Large intestine (tissue), 12 donors: ENCODE measurements at places on chromosomes 5 and 9.

GRCh38 chr5:126937771-126938170 lies 92.6 kb downstream of the MARCHF3 start:
- no peaks in the 10 kb centered on the region for H3K4me1 ChIP-seq
- H3K27ac ChIP-seq = no peak overlapping the region
- H3K27me3 ChIP-seq = no peaks in the 10 kb centered on the region
- H3K36me3 ChIP-seq = no peaks in the 10 kb centered on the region
- no peak overlapping the region for H3K4me3 ChIP-seq

DNA sequence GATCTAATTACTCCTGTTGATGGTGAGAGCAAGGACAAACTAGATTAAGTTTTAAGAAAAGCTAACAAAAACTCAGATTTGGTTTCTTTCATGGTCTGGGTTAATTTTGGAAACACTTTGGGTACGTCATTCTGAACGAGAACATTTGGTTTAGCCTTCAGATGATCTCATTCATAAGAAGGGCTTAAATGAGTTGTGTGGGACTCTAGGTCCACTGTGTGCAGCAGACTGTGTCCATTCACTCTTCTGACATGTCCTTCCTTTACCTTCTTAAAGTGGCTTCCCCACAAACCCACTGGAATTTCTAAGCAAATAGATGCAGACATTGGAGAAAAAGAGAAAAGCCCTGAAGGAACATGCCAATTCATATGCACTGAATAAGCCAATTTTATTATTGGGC lies 96.8 kb downstream of the FBXO4 start:
- no peak overlapping the region for H3K27ac ChIP-seq
- no peak overlapping the region for H3K4me3 ChIP-seq
- H3K36me3 ChIP-seq = no peaks in the 10 kb centered on the region
- H3K27me3 ChIP-seq = no peaks in the 10 kb centered on the region

DNA sequence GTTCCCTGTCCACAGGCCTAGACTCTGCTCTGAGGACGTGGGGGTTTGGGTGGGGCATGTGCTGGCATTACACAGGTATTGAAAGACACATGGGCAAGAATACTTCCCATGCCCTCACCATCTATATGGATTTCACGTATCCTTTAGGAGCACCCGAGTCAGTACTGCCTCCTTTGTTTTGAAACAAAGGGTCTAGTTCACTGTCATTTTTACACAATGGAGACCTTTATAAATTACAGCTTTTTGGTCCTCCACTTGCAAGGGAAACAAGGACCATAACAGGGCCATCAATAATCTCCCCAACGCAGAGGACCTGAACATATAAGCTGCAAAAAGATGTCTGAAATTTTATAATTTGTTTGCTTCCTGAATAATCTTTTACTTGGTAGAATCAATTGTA lies 24.9 kb upstream of the CRHBP start:
- no peaks in the 10 kb centered on the region for H3K36me3 ChIP-seq
- H3K27me3 ChIP-seq = no peaks in the 10 kb centered on the region
- H3K27ac ChIP-seq = no peak overlapping the region
- no peaks in the 10 kb centered on the region for H3K4me1 ChIP-seq
- DNase-seq = no peak

DNA sequence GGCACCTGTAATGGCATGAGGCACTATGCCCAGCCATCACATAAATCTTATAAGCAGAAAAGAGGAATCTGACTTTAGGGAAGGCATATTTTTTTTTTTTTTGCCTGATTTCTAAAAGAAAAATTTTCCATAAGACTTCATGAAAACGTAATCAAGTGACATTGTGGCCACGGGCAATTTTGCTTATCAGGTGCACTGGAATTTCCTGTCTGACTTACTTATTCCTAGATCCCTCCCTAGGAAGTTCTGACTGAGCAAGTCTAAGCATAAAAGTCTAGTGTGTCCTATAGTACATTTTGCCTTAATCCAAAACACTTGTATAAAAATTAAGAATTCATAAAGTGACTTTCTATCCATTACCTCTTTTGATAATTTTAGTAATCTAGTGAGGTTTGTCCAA lies 12.5 kb downstream of the C5orf46 start:
- H3K36me3 ChIP-seq = no peaks in the 10 kb centered on the region
- no peaks in the 10 kb centered on the region for H3K4me1 ChIP-seq
- H3K27ac ChIP-seq = no peak overlapping the region

DNA sequence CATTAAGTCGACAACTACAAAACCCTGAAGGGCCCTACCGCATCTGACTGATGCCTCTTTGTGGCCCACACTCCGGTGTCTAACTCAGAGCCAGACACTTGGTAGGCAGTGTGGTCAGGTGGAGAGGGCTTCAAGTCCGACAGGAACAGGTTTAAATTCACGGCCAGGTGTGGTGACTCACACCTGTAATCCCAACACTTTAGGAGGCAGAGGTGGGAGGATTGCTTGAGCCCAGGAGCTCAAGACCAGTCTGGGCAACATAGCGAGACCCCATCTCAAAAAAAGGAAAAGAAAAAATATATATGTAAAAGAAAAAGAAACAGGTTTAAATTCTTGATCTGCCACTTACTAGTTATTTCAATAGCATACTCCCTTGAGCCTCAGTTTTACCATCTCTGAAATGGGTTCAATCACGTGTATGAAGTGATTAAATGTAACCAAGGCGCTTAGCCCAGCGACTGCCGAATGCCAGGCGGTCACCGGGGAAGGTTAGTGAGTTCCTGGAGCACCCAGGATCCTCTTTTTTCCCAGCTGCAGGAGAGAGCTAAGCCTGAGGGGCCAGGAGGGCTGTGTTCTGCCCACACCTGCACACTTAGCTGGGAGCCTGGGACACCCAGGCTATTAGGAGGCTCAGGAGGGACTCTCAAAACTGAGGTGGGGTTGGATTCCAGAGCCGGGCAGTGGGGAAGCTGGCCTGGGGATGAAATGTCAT lies 943 bp downstream of the CLTB start:
- peak overlapping the region; percentile 77 for H3K27ac ChIP-seq
- H3K4me1 ChIP-seq = peaks cover 17% of the 10 kb centered on the region
- H3K4me3 ChIP-seq = peak overlapping the region; percentile 87
- peaks cover 12% of the 10 kb centered on the region for H3K36me3 ChIP-seq
- H3K27me3 ChIP-seq = no peaks in the 10 kb centered on the region

DNA sequence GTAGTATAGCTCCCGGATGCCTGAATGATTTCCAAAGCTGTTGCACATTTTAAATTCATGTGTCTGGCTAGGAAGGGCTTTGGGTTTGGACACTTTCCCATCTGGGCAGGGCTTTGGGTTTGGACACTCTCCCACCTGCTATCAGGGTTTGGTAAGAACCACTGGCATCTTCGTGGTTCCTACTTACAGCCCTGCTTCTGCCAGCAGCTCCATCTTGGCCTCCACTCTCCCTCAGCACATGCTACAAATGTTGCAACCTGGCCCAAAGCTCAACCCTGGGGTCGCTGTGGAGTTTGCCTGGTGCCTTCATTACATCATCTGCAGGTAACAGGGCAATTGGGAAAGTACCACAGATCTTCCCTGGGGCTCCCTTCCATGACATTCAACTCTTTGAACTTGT lies 3.5 kb downstream of the TMCO6 start:
- DNase-seq = no peak
- peaks cover 20% of the 10 kb centered on the region for H3K4me1 ChIP-seq
- H3K27ac ChIP-seq = no peak overlapping the region
- H3K4me3 ChIP-seq = no peak overlapping the region
- peaks cover 2% of the 10 kb centered on the region for H3K27me3 ChIP-seq
- H3K36me3 ChIP-seq = peaks cover 34% of the 10 kb centered on the region

DNA sequence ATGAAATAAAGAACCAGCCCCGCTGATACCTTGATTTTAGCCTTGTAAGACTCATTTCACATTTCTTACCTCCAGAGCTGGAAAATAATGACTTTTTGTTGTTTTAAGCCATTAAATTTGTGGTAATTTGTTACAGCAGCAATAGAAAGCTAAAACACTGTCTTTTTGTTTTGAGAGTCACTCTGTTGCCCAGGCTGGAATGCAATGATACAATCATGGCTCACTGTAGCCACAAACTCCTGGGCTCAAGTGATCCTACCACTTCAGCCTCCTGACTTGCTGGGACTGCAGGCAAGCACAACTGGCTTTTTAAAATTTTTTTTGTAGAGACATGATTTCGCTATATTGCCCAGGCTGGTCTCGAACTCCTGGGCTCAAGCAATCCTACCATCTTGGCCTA lies 34.7 kb upstream of the MYO10 start:
- no peaks in the 10 kb centered on the region for H3K27me3 ChIP-seq
- no peak for DNase-seq
- no peaks in the 10 kb centered on the region for H3K4me1 ChIP-seq
- H3K27ac ChIP-seq = no peak overlapping the region

- H3K27ac ChIP-seq = no peak overlapping the region
- DNase-seq = no peak
- H3K4me3 ChIP-seq = no peak overlapping the region
- H3K36me3 ChIP-seq = no peaks in the 10 kb centered on the region
These were observed 145.9 kb upstream of the FST start for GRCh38 chr5:53334431-53334941.

- H3K27me3 ChIP-seq = peaks cover 2% of the 10 kb centered on the region
- no peaks in the 10 kb centered on the region for H3K36me3 ChIP-seq
- DNase-seq = no peak
- no peaks in the 10 kb centered on the region for H3K4me1 ChIP-seq
- no peak overlapping the region for H3K27ac ChIP-seq
These were observed 9.1 kb upstream of the C1QTNF2 start for GRCh38 chr5:160379511-160379910.

- H3K4me1 ChIP-seq = no peaks in the 10 kb centered on the region
- H3K36me3 ChIP-seq = no peaks in the 10 kb centered on the region
- H3K27me3 ChIP-seq = no peaks in the 10 kb centered on the region
- H3K4me3 ChIP-seq = no peak overlapping the region
- no peak for DNase-seq
These were observed 173.8 kb downstream of the PCSK1 start for GRCh38 chr5:96259151-96259772.

DNA sequence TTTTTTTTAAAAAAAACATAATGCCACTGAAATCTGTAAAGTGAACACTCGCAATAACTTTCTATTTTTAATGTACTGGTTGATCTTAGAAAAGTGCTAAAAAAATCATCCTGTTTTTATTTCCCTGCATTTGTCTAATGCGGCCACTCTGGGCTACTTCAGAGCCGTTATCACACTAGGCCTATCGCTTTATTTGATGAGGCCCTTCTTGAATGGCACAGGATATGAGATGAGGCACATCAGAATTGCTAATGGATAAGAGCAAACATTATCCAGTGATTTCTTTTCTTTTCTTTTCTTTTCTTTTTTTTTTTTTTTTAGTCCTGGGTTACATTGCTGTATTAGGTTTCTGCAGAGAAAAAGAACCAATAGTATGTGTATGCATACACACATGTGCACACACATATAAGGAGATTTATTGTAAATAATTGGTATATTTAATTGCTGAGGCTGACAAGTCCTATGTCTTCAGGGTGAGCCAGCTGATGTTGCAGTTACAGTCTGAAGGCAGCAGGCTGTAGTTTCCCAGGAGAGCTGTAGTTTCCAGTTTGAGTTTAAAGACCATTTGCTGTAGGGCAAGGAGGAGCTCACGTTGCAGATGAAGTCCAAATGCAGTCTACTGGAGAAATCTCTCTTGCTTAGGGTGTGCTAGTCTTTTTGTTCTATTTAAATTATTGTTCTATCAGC lies 391.7 kb downstream of the MED10 start:
- DNase-seq = no peak
- H3K4me1 ChIP-seq = no peaks in the 10 kb centered on the region
- H3K27ac ChIP-seq = no peak overlapping the region
- no peaks in the 10 kb centered on the region for H3K36me3 ChIP-seq
- no peak overlapping the region for H3K4me3 ChIP-seq

GRCh38 chr9:90342607-90343006 lies 300.0 kb downstream of the DIRAS2 start:
- DNase-seq = no peak
- H3K36me3 ChIP-seq = no peaks in the 10 kb centered on the region
- H3K27me3 ChIP-seq = peaks cover 2% of the 10 kb centered on the region
- H3K27ac ChIP-seq = no peak overlapping the region

GRCh38 chr5:121968910-121969607 lies 7.3 kb downstream of the SRFBP1 start:
- H3K4me1 ChIP-seq = no peaks in the 10 kb centered on the region
- H3K27ac ChIP-seq = no peak overlapping the region
- H3K36me3 ChIP-seq = no peaks in the 10 kb centered on the region
- no peak for DNase-seq
- no peaks in the 10 kb centered on the region for H3K27me3 ChIP-seq

DNA sequence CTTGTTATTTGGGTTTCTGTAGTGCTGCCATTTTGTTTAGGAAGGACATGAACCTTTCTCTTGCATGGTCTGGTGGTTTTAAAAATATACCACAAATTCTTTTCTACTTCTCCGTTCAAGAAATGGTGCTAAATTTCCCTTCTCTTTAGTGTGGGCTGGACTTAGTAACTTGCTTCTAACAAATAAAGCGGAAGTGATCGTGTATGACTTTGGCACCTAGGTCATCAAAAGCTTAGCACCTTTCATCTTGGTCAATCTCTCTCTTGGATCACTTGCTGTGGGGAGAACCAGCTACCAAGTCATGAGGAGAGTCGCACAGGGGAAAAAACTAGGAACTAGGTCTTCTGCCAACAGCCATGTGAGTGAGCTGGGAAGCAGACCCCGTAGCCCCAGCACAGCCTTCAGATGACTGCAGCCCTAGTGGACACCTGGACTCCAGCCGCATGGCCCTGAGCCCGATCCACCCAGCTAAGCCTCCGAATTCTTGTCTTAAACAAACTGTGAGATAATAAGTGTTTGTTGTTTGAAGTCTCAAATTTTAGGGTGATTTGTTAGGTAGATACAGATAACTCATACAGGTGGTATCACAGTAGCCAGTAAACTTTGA lies 87.7 kb upstream of the CKMT2 start:
- H3K27me3 ChIP-seq = no peaks in the 10 kb centered on the region
- H3K4me1 ChIP-seq = no peaks in the 10 kb centered on the region
- H3K27ac ChIP-seq = no peak overlapping the region
- H3K36me3 ChIP-seq = no peaks in the 10 kb centered on the region
- DNase-seq = no peak

- no peak for DNase-seq
- no peaks in the 10 kb centered on the region for H3K27me3 ChIP-seq
- peaks cover 40% of the 10 kb centered on the region for H3K36me3 ChIP-seq
These were observed 92.0 kb downstream of the PHF2 start for GRCh38 chr9:93668261-93668871.

- no peaks in the 10 kb centered on the region for H3K4me1 ChIP-seq
- no peak overlapping the region for H3K4me3 ChIP-seq
- DNase-seq = no peak
- no peaks in the 10 kb centered on the region for H3K27me3 ChIP-seq
- no peak overlapping the region for H3K27ac ChIP-seq
These were observed 440.0 kb upstream of the MPDZ start for GRCh38 chr9:13719446-13719845.

GRCh38 chr9:25808554-25808953 lies 130.3 kb upstream of the TUSC1 start:
- no peak overlapping the region for H3K27ac ChIP-seq
- no peaks in the 10 kb centered on the region for H3K4me1 ChIP-seq
- H3K36me3 ChIP-seq = no peaks in the 10 kb centered on the region

DNA sequence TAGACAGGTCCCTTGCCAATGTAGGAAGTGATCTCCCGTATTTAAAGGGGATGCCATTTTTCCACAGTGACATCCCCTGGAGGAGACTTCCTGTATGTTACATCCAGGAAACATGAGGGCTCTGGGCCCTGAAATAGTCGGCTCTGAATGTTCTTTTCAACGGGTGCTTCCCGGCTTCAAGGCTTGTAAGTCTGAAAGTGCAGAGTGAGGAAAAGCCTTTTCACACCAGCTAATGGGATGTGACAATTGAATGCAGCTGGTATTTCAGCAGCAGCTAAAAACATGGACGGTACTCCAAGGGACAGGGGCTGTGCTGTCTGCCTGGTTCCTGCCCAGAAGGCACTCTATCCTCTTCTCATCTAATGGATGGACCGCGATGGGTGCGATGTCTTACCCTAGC lies 1.4 kb downstream of the IL9 start:
- H3K4me1 ChIP-seq = peaks cover 3% of the 10 kb centered on the region
- no peak overlapping the region for H3K27ac ChIP-seq
- no peak overlapping the region for H3K4me3 ChIP-seq
